Gastrocnemius medialis (tissue), 4 donors: ENCODE measurements at places on chromosomes 2 and 18. TPM values are rescaled to one million over a fixed set of nuclear protein-coding genes. Genes with fewer than 3 reads are reported as not detected.

- DNase-seq: no peak
Measured at GRCh38 chr2:46119453-46119852, 177.8 kb upstream of the EPAS1 start.

The HJURP gene
- total RNA-seq: 1.1 TPM

DNA sequence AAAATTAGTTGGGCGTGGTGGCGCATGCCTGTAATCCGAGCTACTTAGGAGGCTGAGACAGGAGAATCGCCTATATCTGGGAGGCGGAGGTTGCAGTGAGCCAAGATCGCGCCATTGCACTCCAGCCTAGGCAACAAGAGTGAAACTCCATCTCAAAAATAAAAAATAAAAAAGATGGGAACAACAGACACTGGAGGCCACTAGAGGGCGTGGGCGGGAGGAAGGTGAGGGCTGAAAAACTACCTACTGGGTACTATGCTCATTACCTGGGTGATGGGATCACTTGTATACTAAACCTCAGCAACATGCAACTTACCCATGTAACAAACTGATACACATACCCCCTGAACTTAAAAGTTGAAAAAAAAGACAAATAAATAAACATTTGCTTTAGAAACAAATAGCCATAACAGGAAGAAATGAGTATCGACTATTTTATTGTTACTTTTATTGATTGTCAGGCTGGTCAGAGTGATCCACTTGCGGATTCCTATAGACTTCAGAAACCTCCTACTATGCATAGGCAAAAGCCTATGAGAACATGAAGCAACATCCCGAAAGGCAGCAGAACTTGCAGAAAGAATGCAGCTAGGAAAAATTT, 61.0 kb downstream of the TMEM163 start:
- no peak for DNase-seq

The GPD2 gene
- 69.7 TPM for total RNA-seq

- DNase-seq: no peak
Measured at GRCh38 chr2:215981115-215981514, 32.2 kb downstream of the MREG start.

The POTEC gene
- not detected for total RNA-seq

GRCh38 chr18:76985951-76986236, 146.7 kb downstream of the MBP start:
- DNase-seq: no peak

DNA sequence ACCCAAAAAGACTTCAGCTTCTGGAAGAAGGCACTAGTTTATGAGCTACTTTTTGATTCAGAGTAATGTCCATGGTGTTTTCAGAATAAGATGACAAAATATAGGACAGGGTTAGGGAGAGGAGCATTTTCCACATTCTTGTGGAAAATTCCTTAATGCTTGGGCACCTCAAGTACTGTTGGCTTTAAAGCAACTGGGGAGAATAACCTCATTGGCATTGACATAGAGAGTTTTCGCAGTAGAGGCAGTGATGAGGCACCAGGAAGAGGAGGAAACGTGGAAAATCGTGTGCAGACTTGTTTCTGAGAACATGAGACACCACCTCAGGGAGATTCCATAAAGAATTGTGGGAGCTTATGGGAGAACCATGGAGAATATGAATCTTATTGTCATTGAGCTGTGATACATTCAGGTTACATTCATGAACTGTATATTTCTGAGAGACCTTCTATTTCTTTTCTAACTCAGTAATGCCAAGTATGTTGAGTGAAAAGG, 929.0 kb upstream of the NRXN1 start:
- DNase-seq: no peak

DNA sequence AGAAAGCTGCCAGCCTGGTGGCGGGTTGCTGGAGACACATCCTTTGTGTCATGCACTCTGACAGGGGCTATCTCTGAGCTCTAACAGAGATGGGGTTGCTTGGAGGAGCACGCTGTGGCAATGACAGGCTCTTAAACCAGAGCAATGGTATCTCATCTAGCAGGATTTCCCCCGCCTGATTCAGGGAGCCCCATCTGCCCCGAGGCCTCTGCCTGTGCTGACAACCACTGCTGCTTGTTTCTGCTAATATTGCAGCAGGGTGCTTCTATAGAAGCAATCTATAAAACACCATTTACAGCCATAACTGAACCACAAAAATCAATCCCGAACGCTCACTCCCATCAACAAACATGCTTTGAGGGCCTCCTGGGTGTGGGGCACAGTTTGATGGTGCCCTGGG, 12.8 kb upstream of the DNPEP start:
- DNase-seq: no peak

- no peak for DNase-seq
Measured at GRCh38 chr18:27921392-27921791, 255.5 kb downstream of the CDH2 start.

The BUB1 gene
- total RNA-seq: 0.59 TPM

GRCh38 chr2:239264838-239265651, 135.8 kb downstream of the HDAC4 start:
- DNase-seq: no peak

The CGREF1 gene
- 1.7 TPM for total RNA-seq
